ENCODE measurements at places on chromosomes 7 and 10.

DNA sequence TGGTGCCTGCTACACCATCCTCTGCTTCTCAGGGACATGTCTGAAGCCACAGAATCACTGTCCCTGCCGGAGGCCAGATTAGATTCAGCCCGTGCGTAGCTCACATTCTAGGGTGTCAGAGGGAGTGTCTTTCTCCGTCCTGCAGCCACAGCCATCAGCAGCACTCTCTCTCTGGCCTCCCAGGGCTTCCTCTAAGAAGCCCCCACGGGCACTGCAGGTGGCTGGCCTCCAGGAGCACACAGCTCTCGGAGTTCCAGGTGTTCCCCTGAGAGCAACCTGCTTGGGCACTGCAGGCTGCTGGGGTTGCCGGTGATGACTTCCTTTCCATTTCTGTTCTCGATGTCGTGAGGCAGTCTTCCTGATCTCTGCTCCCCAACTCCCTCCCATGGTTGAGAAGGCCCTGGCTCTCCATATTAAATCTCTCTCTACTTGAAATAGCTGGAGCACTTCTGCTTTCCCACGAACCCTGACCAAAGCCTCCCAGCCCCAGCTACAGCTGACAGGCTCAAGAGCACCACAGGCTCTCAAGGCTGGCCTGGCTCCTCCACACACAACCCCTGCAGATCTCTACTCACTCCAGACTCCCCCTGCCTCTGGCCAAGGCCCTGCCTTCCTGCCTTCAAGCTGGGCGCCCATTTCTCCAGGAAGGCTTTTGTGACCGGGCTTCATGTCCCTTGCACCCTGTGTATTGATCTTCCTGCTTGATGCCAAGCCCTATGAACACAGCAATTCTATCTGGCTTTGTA, 49.0 kb upstream of the TMEM72 start:
- no peak for DNase-seq

- DNase-seq = no peak
These were observed 197.4 kb upstream of the FOXP2 start for GRCh38 chr7:114217026-114217806.

- no peak for DNase-seq
These were observed 544.1 kb downstream of the HTR7 start for GRCh38 chr10:90313576-90314325.

GRCh38 chr7:108299251-108299973, 156.8 kb downstream of the NRCAM start:
- DNase-seq = no peak

- peak; percentile 98 for DNase-seq
These were observed 15.4 kb downstream of the ACSL5 start for GRCh38 chr10:112389271-112389822.

- no peak for DNase-seq
These were observed 80.6 kb downstream of the ABCB5 start for GRCh38 chr7:20696002-20696605.

DNA sequence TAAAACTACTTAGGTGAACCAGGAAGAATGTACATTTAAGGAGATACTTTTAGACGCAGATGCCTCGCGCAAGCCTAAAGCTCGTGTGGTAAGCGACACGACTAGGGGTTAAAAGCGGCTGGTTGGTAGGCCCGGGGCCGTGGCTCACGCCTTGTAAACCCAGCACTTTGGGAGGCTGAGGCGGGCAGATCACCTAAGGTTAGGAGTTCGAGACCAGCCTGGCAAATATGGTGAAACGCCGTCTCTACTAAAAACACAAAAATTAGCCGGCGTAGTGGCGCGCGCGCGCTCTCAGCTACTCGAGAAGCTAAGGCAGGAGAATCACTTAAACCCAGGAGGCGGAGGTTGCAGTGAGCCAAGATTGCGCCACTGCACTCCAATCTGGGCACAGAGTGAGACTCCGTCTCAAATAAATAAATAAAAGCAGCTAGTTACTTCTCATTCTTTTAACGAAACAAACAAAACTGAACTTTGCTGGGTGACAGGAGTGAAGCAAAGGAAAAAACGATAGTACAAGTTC, 879 bp downstream of the NUDT5 start:
- peak; percentile 41 for DNase-seq

DNA sequence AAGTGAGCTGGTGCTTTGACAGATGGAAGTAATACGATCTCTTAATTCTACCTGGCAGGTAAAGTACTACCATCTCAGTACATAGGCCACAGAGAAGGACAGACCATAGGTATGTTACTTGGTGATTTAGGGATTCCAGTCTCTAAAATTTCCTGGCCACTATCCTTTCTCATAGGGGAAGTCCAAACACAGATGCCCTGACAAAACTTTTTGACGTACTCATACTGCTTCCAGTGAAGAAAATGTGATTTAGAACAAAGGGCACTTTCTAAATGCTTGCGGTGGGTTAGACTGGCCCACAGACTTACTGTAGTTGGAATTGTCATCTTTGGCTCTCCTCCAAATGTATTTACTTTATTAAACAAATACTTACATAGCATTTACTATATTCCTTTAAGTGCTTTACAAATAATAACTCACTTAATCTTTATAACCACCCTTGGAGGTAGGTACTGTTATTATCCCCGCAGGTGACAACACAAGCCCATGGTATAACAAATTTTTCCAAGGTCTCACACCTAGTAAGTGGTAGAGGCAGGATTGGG, 3.0 kb downstream of the PI4K2A start:
- DNase-seq = peak; percentile 44

All from suppressor macrophage treated with lipopolysaccharide for 1 hour (primary cell).